ENCODE measurements at places on chromosomes 11 and 22.

DNA sequence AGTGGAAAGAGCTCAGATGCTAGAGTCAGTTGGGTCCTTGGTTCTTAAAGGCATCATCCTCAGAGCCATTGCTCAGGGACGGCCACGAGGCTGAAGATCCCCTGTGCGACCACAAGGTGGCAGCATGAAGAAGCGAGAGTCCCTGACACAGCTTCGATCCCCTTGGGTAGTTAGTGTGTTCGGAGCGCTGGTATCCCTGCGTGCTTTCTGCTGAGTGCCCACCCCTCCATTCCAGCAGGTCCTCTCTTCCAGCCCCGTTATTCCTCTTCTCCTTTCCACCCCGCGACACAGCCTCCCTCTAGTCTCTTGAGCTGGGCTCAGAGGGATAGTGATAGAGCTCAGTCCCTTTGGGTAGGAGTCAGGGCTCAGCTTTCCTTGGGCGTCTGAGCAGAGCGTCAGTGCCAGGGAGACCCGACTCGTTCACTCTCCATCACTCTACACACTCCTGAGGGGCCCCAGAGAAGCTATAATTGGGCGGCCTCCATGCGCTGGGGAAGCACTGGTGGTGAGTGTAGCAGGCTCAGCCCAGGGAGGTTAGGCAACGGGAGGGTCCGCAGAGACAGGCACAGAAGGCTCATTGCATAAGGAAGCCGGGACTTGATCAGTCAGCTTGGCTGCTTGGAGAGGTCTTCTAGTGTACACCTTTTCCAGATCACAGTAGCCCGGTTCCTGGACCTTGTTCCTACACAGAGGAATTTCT, at the start of gene OR51D1:
OR51D1 (plus strand) TSS at position 516 of the 700 bp plus-strand sequence. CDS start 2,314 bp downstream, outside the sequence.
- no peak within 1 kb of the TSS for H3K27ac ChIP-seq
- H3K4me1 ChIP-seq: peaks cover 5% of the 10 kb centered on the region
- H3K27me3 ChIP-seq: no peaks in the 10 kb centered on the region
- H3K4me3 ChIP-seq: no peak within 1 kb of the TSS

GRCh38 chr11:109785198-109785597, 308.0 kb upstream of the ZC3H12C start:
- no peak overlapping the region for H3K4me3 ChIP-seq
- H3K36me3 ChIP-seq: no peaks in the 10 kb centered on the region
- H3K27me3 ChIP-seq: no peaks in the 10 kb centered on the region
- H3K4me1 ChIP-seq: no peaks in the 10 kb centered on the region
- H3K27ac ChIP-seq: no peak overlapping the region

DNA sequence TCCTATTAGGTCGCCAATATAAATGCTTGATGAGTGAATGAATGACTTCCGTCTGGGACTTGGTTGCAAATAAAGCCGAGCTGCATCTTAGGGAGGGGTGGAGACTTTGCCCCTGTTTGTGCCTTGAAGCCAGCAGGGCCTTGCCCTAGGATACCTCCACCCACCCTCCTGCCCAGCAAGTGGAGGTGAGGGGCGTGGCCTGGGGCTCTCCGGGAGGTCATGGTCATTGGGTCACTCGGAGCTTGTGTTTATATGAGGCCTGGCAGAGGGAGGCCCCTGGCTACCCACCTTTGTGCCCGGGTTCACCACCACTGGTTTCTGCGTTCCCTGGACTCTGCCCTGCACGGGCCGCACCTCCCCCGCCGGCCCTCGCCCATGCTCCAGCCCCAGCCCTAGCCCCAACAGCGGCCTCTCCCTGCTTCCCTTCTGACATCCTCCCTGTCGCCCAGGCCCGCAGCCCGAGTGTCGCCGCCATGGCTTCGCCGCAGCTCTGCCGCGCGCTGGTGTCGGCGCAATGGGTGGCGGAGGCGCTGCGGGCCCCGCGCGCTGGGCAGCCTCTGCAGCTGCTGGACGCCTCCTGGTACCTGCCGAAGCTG, 4.3 kb downstream of the MPST start:
- DNase-seq: peak; percentile 97
- H3K4me3 ChIP-seq: peak overlapping the region; percentile 82
- peaks cover 63% of the 10 kb centered on the region for H3K4me1 ChIP-seq

- no peaks in the 10 kb centered on the region for H3K4me1 ChIP-seq
- no peak for DNase-seq
Observed at GRCh38 chr11:18907391-18907790, 31.8 kb downstream of the MRGPRX1 start.

- H3K4me1 ChIP-seq: no peaks in the 10 kb centered on the region
- H3K36me3 ChIP-seq: no peaks in the 10 kb centered on the region
- no peak overlapping the region for H3K27ac ChIP-seq
- no peak overlapping the region for H3K4me3 ChIP-seq
- no peak for DNase-seq
Observed at GRCh38 chr22:25081409-25081824, 118.2 kb upstream of the CRYBB3 start.

DNA sequence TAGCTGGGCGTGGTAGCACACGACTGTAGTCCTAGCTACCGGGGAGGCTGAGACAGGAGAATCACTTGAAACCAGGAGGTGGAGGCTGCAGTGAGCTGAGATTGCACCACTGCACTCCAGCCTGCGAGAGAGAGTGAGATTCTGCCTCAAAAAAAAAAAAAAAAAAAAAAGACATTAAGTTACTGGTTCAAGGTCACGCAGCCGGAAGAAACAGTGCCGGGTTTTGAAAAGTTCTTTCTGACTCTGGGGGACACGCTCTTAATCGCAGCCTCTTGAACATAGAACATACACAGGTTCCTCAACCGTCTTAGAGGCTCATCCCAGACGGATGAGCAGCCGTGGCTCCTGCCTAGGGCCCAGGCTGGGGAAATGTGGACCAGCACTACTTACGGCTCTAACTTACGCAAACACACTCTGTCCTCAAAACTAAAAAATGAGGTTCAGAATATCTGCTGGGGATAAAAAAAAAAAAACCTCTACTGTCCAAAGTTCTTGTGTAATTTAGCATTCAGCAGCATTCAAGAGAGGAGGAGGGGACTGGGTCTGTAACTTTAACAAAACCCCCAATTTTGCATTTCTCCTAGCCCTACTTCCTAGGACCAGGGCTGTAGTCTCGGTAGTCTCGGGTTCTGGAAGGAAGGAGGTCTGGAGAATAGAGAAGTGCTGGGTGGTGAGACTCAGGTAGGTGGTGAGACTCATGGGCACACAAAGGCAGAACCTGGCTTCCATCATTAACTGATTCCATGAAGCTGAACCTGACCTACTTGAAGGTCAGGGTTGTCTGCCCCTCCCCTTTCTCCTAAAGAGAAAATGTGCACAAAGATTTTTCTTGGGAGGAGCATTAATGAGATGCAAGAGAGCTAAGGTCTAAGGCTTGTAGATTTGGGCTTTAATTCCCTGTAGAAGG, 6.0 kb downstream of the SPTBN2 start:
- peak overlapping the region; percentile 72 for H3K27ac ChIP-seq
- no peaks in the 10 kb centered on the region for H3K4me1 ChIP-seq
- H3K36me3 ChIP-seq: no peaks in the 10 kb centered on the region
- H3K27me3 ChIP-seq: no peaks in the 10 kb centered on the region
- DNase-seq: no peak
- no peak overlapping the region for H3K4me3 ChIP-seq

All from right lobe of liver (tissue), 6 donors.